ENCODE measurements at places on chromosomes 5 and 9.

GRCh38 chr9:73683862-73684591 lies 532.4 kb downstream of the ANXA1 start:
- peak; percentile 15 for DNase-seq

DNA sequence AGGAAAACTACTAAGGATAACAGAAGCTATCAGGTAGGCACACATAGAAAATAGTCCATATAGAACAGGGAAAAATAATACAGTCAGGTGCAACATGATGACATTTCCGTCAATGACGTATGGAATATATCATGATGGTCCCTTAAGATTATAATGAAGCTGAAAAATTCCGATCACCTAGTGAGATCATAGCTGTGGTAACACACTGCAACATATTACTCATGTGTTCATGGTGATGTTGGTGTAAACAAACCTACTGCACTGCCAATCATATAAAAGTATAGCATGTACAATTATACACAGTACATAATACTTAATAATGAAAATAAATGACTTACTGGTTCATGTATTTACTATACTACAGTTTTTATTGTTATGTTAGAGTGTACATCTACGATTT lies 60.0 kb downstream of the MEGF9 start:
- no peak for DNase-seq

DNA sequence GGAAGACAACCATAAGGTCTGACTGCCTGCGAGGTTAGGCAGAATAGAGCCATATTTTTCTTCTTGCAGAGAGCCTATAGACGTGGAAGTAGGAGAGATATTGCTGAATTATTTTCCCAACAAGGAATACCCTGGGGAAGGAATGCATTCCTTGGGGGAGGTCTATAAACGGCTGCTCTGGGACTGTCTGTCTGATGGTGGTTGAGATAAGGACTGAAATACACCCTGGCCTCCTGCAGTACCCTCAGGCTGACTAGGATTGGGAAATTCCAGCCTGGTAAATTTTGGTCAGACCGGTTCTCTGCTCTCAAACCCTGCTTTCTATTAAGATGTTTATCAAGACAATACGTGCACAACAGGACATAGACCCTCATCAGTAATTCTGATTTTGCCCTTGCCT lies 617.5 kb upstream of the GRIN3A start:
- no peak for DNase-seq

GRCh38 chr5:158022837-158023236 lies 163.9 kb upstream of the CLINT1 start:
- no peak for DNase-seq
